ENCODE measurements at places on chromosomes 3 and 15. TPM values are rescaled to one million over a fixed set of nuclear protein-coding genes. Genes with fewer than 3 reads are reported as not detected.

Gene CFAP91
- 14.1 TPM for total RNA-seq

Gene ITPKA
- total RNA-seq = 0.66 TPM

Gene CRTC3
- 49.0 TPM for total RNA-seq

DNA sequence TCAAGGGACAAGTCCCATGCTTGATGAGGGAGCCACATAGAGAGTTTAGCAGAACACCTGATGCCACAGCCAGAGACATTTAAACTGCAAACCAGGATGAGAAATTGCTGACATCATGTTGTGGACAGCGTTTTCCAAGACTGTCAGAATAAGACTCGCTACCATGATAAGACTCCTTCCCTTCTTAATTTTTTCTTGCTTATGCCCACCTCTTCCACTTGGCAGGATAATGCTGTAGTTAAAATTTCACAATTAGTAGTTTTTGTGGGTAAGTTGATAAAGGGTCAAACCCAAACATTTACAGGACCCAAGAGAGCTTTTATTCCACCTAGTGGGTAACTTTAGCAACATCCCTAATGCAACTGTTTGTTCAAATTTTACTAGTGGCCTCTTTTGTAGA is 3.0 kb upstream of the PIAS1 start:
- H3K27me3 ChIP-seq = no peaks in the 10 kb centered on the region
- peaks cover 3% of the 10 kb centered on the region for H3K4me1 ChIP-seq
- no peak for DNase-seq
- H3K36me3 ChIP-seq = no peaks in the 10 kb centered on the region
- no peak overlapping the region for H3K4me3 ChIP-seq

Gene NEK10
- total RNA-seq = 4.1 TPM

GRCh38 chr3:181403876-181404660 is 307.7 kb upstream of the SOX2 start:
- no peak overlapping the region for H3K4me3 ChIP-seq
- H3K27ac ChIP-seq = no peak overlapping the region
- no peaks in the 10 kb centered on the region for H3K36me3 ChIP-seq
- DNase-seq = no peak
- H3K27me3 ChIP-seq = no peaks in the 10 kb centered on the region

GRCh38 chr15:90037961-90038631 is 37.0 kb downstream of the ZNF710 start:
- H3K27ac ChIP-seq = no peak overlapping the region
- H3K4me3 ChIP-seq = no peak overlapping the region
- DNase-seq = peak; percentile 28
- no peaks in the 10 kb centered on the region for H3K27me3 ChIP-seq
- no peaks in the 10 kb centered on the region for H3K36me3 ChIP-seq

DNA sequence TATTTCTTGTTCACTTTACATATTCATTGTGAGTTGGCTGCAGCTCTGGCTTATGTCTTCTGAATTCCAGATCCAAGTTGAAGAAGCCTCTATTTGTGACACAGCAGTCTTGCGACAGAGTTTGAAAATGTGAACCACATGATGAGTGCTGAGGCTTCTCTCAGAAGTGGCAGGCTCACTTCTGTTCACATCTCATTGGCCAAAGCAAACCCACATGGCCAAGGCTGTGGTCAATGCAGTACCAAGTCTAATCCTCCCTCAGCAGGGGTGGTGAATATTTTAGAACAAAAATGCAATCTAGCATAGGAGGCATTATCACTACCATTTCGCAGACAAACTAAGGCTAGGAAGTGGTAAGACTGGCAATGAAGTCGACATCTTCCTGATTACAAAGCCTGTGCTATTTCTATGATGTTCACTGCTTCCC is 45.2 kb downstream of the CDCP1 start:
- DNase-seq = no peak
- H3K4me3 ChIP-seq = no peak overlapping the region
- no peak overlapping the region for H3K27ac ChIP-seq
- no peaks in the 10 kb centered on the region for H3K27me3 ChIP-seq

DNA sequence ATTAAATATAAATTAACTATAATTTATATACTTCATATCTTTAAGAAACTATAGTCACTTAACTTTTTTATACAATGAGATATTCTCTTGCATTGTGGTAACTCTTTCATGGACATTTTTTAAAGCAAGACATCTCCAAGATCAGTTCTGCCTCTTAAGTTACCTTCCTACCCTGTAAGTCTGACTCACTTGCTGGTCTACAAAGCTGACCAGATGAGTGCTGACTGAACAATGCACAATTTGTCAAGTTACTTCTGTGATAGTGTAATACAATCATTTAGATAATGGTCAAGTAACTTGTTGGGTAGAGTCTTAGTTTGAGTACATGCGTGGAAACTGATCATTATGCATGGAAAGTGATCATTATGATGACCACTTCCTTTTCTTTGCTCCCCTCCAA is 145.9 kb downstream of the MEIS2 start:
- no peak overlapping the region for H3K27ac ChIP-seq
- DNase-seq = no peak
- H3K27me3 ChIP-seq = no peaks in the 10 kb centered on the region
- no peaks in the 10 kb centered on the region for H3K36me3 ChIP-seq

DNA sequence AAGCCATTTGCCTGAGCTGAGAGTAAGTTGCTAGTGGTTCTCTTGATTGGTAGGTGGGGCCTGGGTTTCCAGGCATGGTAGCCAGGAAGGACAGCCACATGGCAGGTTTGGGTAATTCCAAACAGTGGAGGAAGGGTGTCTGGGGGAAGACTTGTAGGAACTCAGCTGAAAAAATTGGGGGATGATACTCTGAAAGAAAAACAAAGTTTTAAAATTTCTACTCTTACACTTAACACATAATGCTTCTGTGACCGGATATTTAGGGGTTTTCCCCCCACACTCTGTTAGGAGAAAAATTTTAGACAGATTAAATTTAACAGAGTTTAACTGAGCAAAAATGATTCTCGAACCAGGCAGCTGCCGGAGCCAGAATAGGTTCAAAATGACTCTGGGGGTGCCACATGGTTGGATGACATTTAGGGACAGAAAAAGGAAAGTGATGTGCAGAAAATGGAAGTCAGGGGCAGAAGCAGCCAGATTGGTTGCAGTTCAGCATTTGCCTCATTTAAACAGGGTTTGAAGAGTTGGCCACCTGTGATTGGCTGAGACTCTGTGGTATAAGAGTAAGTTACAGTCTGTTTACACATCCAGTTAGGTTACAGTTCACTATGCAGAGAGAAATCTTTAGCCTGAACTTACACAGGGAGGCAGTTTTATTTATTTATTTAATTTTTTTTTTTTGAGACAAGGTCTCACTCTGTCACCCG is 8.1 kb downstream of the B2M start:
- no peaks in the 10 kb centered on the region for H3K27me3 ChIP-seq
- H3K36me3 ChIP-seq = peaks cover 30% of the 10 kb centered on the region
- H3K27ac ChIP-seq = no peak overlapping the region
- peaks cover 3% of the 10 kb centered on the region for H3K4me1 ChIP-seq
- DNase-seq = no peak
- no peak overlapping the region for H3K4me3 ChIP-seq

GRCh38 chr3:139655909-139656595 is 21.7 kb downstream of the NMNAT3 start:
- H3K36me3 ChIP-seq = no peaks in the 10 kb centered on the region
- H3K27me3 ChIP-seq = no peaks in the 10 kb centered on the region
- H3K4me3 ChIP-seq = no peak overlapping the region
- no peak overlapping the region for H3K27ac ChIP-seq

DNA sequence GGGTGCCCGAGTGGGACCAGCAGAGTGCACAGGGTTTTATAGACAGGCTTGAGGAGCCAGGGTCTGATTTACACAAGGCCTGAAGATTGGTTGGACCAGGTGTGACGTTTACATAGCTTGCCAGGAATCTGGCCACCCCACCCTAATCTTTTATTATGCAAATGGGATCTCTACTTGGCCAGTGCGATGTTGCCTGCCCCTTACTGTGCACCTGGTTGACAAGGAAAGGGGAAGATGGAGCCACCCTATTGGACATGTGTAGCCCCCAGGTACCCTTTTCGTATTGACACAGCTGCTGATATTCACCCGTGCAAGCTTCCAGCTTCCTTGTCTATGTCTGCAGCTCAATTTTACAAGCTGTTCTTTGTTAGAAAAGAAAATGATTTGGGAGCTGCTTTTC is 132.0 kb downstream of the ARNT2 start:
- no peaks in the 10 kb centered on the region for H3K36me3 ChIP-seq
- H3K27me3 ChIP-seq = no peaks in the 10 kb centered on the region
- H3K4me3 ChIP-seq = no peak overlapping the region
- no peak for DNase-seq
- no peaks in the 10 kb centered on the region for H3K4me1 ChIP-seq
- H3K27ac ChIP-seq = no peak overlapping the region

Gene RBMS3
- total RNA-seq = 48.8 TPM

Gene FEZF2
- not detected for total RNA-seq

- H3K27ac ChIP-seq = peak overlapping the region; percentile 78
- H3K36me3 ChIP-seq = no peaks in the 10 kb centered on the region
- DNase-seq = no peak
- H3K4me3 ChIP-seq = no peak overlapping the region
- H3K4me1 ChIP-seq = peaks cover 23% of the 10 kb centered on the region
- no peaks in the 10 kb centered on the region for H3K27me3 ChIP-seq
Measured at GRCh38 chr15:96184297-96184696, 146.2 kb upstream of the NR2F2 start.

DNA sequence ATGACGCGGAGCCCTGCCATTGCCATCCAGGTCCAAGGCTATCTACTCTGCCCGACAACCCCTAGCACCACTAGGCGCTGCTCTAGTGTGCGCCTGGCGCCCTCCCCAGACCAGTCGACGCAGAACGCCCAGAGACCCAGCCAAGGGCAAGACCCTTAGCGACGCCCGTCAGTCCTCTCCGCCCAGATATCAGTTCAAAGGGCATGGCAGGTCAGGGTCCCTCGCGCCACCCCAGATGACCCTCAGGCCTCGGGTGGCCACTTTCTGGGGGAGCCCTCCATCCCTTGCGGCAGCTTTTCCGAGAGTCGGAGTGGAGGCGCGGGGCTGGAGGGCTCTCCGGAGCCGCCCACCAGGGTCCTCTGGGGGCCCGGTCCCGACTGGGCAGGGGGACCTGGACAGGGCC is 371 bp upstream of the CLSTN2 start:
- H3K36me3 ChIP-seq = no peaks in the 10 kb centered on the region
- H3K4me1 ChIP-seq = no peaks in the 10 kb centered on the region
- no peaks in the 10 kb centered on the region for H3K27me3 ChIP-seq
- peak overlapping the region; percentile 63 for H3K4me3 ChIP-seq
- peak; percentile 81 for DNase-seq
- no peak overlapping the region for H3K27ac ChIP-seq

GRCh38 chr3:99918715-99919114 is 101.1 kb downstream of the CMSS1 start:
- no peaks in the 10 kb centered on the region for H3K36me3 ChIP-seq
- H3K4me1 ChIP-seq = no peaks in the 10 kb centered on the region

Gene DNAH1
- 12.1 TPM for total RNA-seq

Gene VILL
- 7.6 TPM for total RNA-seq

GRCh38 chr3:217099-217813 is 20.7 kb downstream of the CHL1 start:
- H3K4me3 ChIP-seq = no peak overlapping the region
- peaks cover 2% of the 10 kb centered on the region for H3K4me1 ChIP-seq
- H3K27ac ChIP-seq = no peak overlapping the region
- DNase-seq = no peak

DNA sequence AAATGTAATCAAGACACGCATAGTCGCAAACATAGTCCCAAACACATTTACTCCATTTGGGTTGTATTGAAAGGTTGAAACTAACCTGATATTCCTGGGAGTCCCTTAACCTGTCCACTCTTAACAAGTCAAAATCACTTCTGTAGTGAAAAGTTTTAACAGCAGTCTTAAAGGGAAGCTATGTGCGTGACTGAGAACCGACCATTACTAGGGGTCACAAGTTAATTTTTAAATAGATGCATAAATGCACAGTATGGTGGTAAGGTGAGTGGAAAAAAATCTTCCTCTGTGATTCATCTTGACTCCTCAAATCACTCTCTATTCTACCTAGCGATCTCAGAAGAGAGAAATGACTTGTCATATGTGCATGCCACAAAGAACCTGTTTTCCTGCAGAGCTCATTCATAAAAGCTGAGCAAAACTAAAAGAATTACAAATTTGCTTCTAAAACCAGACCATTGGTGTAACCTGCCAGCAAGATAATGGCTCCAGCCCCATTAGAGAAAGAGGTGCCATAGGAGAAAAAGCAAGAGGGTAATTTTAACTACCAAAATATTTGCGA is 4.8 kb downstream of the GPR15 start:
- H3K27me3 ChIP-seq = no peaks in the 10 kb centered on the region
- no peak for DNase-seq
- no peak overlapping the region for H3K4me3 ChIP-seq
- no peaks in the 10 kb centered on the region for H3K4me1 ChIP-seq

- no peaks in the 10 kb centered on the region for H3K36me3 ChIP-seq
- no peak overlapping the region for H3K4me3 ChIP-seq
- no peak overlapping the region for H3K27ac ChIP-seq
- no peaks in the 10 kb centered on the region for H3K4me1 ChIP-seq
Measured at GRCh38 chr3:126380011-126380768, 14.5 kb upstream of the CFAP100 start.

Gene TRPC1
- total RNA-seq = 13.2 TPM

GRCh38 chr3:10632741-10633140 is 127.4 kb upstream of the ATP2B2 start:
- H3K36me3 ChIP-seq = no peaks in the 10 kb centered on the region
- H3K4me3 ChIP-seq = no peak overlapping the region
- H3K27me3 ChIP-seq = no peaks in the 10 kb centered on the region
